Esophagus (tissue), 2 donors: ENCODE measurements at places on chromosomes 5 and 9. TPM values are rescaled to one million over a fixed set of nuclear protein-coding genes. Genes with fewer than 3 reads are reported as not detected.

CDH6 gene
- 0.31 TPM for polyA plus RNA-seq

SH3PXD2B gene
- polyA plus RNA-seq = 3.0 TPM

EQTN gene
- polyA plus RNA-seq = not detected

TXNDC8 gene
- not detected for polyA plus RNA-seq
